Endothelial cell (in vitro differentiated cells): ENCODE measurements at places on chromosomes 4 and X. TPM values are rescaled to one million over a fixed set of nuclear protein-coding genes. Genes with fewer than 3 reads are reported as not detected.

Gene RHOXF2B
- not detected for total RNA-seq

Gene RGN
- 0.54 TPM for total RNA-seq

Gene TRIM60
- not detected for total RNA-seq

Gene NR3C2
- 0.54 TPM for total RNA-seq

Gene RNF212
- 3.3 TPM for total RNA-seq

Gene MTM1
- total RNA-seq = 17.8 TPM

Gene ATP8A1
- total RNA-seq = 44.0 TPM
